SJSA1 (cell line): ENCODE measurements at places on chromosomes 6 and 20. TPM values are rescaled to one million over a fixed set of nuclear protein-coding genes. Genes with fewer than 3 reads are reported as not detected.

The SFTA2 gene
- total RNA-seq = not detected in 2 replicates

The OR2H1 gene
- not detected in 2 replicates for total RNA-seq

The ENPP3 gene
- total RNA-seq = 0.05 and 0.72 TPM in 2 replicates

The BPI gene
- total RNA-seq = 0.11 TPM in 1 of 2 replicates, not detected in the other

The KCNQ2 gene
- not detected in 2 replicates for total RNA-seq

The TTK gene
- total RNA-seq = 82.3 and 112 TPM in 2 replicates

The COX7A2 gene
- total RNA-seq = 405 and 1,112 TPM in 2 replicates

The NRSN2 gene
- total RNA-seq = 37.5 and 43.1 TPM in 2 replicates

The KHDRBS2 gene
- not detected in 2 replicates for total RNA-seq

The GPR6 gene
- total RNA-seq = not detected in 2 replicates

The ESR1 gene
- total RNA-seq = not detected in 2 replicates

The TPBG gene
- total RNA-seq = 37.7 and 43.8 TPM in 2 replicates

The PHACTR3 gene
- not detected in 2 replicates for total RNA-seq

The CGA gene
- total RNA-seq = not detected in 2 replicates

The SNAP25 gene
- 3.9 and 13.9 TPM in 2 replicates for total RNA-seq

The CPNE5 gene
- 0.08 TPM in 1 of 2 replicates, not detected in the other for total RNA-seq

The RBPJL gene
- total RNA-seq = not detected in 2 replicates

The AIF1 gene
- not detected in 2 replicates for total RNA-seq

The SLC22A7 gene
- not detected in 2 replicates for total RNA-seq
